ENCODE measurements at places on chromosomes 6 and 20.

GRCh38 chr6:92117800-92118199, 1301.6 kb downstream of the EPHA7 start:
- no peak for DNase-seq

GRCh38 chr6:153210083-153210482, 79.0 kb upstream of the RGS17 start:
- DNase-seq = no peak

DNA sequence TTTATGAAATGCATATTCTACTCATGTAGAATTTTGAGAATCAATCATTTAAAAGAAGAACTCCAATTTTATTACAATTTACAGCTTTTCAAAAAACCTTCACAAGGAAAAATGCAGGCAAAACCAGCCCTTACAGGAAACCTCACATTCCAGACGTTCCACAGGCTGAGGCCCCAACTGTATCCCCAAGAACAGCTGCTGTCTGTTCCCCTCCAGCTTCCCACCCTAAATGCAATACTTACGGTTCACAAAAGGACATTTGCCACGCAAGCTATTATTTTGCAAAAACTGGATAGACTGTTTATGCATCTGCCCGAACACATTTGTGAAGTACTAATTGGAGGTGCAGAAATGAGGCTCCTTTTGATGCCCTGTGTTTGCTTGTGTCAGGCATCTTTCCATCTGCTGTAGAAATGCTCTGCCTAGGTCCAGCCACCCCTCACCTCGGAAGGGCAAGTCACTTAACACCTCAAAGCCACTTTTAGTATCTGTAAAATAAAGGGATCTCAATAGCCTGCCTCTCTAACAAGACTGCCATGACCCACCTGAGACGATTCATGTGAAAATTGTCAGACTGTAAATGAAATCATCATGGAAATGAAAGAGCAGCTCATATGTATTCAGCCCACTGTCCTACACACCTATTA, 26.5 kb downstream of the PDE10A start:
- DNase-seq = no peak

GRCh38 chr6:108464418-108465097, 96.2 kb upstream of the FOXO3 start:
- no peak for DNase-seq

DNA sequence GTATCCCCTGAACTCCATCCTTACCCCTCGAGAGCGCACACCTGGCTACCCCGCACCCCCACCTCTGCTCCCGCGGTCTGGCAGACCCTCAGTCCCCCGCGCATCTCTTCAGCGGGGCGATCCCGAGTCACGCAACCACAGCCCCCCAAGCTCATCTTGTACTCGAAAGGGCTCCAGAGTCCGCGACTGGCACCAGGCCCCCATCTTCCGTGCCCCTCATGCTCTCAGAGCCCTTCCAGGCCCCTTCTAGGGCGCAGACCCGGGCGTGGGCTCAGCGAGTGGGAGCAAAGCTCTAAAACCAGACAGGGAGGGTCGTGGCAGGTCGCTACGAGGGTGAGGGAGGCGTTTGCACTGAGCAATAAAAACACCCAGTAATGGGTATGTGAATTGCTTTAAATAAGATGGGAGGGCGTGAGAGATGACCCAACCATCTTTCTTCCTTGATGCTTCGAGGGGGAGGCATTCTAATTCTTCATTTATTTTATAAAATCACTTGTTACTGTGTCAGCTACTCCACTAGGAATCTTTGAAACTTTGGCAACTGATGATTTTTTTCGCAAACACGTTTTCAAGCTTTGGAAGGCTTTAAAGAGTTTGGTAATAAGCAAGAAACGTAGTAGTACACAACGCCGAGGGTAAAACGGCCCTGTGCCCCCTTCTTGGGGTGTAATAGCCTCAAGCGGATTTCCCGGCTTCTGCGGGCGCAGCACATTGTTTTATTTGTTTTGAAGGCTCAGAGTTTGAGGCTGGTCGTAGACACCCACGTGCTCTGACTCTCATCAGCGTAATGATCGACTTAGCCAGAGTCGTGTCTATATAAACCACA, 42.6 kb upstream of the SUPT3H start:
- DNase-seq = peak; percentile 78

GRCh38 chr6:127013865-127014264, 104.6 kb upstream of the RSPO3 start:
- DNase-seq = no peak

- no peak for DNase-seq
Measured at GRCh38 chr6:33841070-33841469, 37.3 kb upstream of the MLN start.

GRCh38 chr6:102229271-102229670, 835.8 kb downstream of the GRIK2 start:
- DNase-seq = no peak

- no peak for DNase-seq
Measured at GRCh38 chr6:125285936-125286335, 15.8 kb downstream of the HDDC2 start.

GRCh38 chr6:83258517-83258916, 65.4 kb downstream of the RWDD2A start:
- no peak for DNase-seq

GRCh38 chr6:159126590-159126989, 42.6 kb upstream of the FNDC1 start:
- DNase-seq = no peak

- no peak for DNase-seq
Measured at GRCh38 chr6:130617658-130618057, 209.5 kb upstream of the SMLR1 start.

GRCh38 chr6:27183060-27183832, 64.3 kb upstream of the PRSS16 start:
- no peak for DNase-seq

GRCh38 chr6:152701081-152701862, 3.6 kb downstream of the MYCT1 start:
- DNase-seq = no peak

- no peak for DNase-seq
Measured at GRCh38 chr6:36928547-36928918, 26.0 kb upstream of the PI16 start.

DNA sequence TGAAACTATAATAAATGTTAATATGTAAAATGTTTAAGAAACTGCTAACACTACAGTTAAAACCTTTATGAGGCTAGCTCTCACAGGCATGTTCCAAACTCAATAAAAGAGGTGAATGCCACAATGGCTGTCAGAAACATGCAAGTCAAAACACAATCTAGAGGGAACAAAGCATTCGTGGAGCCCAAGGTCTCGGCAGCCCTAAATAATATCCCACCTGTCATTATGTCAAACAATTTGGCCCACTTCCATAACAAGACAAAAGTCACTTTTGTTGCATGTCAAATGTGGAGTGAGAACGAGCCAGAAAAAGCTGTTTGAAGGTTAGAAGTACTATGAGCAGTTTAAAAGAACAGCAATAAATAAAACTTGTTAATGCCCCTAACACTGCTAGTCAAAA, 181.9 kb downstream of the GMDS start:
- DNase-seq = no peak

DNA sequence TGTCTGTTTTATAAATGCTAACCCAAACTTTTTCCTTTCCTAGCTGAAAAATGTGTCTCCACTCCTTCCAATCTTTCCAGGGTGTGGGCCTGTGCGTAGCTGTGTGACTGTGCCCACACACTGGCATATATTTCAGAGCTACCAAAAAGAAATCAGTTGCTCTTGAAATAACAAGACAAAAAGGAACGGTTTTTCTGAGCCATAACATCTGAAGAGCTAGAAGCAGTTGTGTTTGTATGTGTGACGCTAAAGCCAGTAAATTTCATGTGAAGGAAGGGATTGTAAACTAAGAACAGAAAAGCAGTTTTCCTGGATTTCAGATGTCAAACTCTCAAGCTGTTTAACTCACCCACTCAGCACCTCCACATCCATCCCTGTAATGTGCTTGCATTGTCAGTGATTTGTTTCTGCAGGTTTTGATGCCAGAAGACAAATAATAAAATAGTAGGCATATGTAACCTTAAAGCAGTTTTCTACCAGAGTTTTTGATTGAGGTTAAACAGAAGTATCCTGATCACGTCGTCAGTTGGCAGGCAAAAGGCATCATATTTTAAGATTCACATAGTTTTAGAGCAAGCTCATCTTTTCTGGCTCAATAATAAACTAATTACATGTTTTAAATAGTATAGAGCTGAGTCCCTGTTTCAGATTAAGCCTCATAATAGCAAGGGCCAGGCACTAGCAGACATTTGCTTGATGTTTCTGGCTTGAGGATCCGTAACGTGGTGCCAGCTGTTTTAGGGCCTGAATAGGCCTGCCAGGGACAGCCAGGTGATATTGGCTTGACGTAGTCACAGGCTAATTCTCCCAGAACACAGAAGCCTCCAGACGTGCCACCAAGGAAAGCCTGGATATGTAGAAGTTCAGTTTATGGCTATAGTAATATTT, 90.9 kb downstream of the FOXO3 start:
- no peak for DNase-seq

- DNase-seq = peak; percentile 72
Measured at GRCh38 chr6:99588618-99589289, 17.9 kb upstream of the PRDM13 start.

DNA sequence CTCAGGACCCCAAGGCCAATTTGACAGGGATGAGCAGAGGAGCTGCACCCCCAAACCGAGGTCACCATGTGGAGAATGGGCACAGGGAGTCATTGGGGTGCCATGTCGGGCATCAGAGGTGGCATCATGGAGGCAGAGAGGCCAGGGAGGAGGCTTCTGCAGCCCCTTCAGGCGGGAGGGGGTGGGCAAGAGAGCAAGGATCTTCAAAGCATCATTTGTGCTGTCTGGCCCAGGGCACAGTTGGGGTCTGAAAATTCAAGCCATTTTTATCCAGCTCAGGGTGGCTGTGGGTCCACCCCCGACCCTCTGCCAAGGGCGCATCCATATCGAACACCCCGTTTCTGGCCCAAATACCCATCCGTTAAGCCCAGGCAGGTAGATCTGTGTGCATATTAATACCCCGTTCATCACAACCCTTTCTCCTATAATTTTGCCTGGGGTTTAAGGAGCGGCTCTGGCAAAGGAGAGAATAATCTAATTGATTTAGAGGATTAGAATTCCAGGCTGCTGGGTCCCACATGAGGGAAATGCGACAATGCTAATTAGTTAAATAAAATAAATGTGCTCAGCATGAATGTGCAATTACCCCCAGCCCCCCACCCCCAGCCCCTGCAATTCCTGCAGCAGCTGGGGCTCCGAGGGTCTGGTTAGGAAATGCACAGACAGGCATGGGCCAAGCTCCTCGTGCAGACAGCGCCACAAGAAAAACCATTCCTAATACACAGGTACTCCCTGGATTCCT, 31.9 kb downstream of the VSTM2L start:
- no peak for DNase-seq

DNA sequence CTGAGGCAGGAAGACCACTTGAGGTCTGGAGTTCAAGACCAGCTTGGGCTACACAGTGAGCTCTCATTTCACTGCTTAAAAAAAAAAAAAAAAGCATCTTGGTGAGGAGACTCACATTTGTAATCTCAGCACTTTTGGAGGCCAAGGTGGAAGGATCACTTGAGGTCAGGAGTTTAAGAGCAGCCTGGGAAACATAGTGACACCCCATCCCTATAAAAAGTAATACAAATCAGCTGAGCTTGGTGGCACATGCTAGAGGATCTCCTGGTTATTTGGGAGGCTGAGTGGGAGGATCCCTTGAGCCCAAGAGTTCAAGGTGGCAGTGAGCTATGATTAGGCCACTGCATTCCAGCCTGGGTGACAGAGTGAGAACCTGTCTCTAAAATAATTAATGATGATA, 29.4 kb upstream of the SYNCRIP start:
- peak; percentile 22 for DNase-seq

DNA sequence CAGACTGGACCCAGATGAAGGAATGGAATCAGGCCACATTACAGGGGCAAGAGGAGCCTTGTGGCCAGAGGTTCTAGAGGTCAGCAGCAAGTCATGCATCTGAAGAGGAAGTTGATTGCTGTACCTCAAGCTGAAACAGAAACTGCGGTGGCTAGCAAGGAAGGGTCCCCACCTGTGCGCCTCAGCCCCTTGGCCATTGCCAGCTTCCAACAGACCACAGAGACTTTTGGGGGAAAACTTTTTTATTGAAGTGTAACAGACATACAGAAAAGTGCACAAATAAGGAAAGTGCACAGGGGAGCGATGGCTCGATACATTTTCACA, 26.8 kb upstream of the SLC9A8 start:
- DNase-seq = no peak

DNA sequence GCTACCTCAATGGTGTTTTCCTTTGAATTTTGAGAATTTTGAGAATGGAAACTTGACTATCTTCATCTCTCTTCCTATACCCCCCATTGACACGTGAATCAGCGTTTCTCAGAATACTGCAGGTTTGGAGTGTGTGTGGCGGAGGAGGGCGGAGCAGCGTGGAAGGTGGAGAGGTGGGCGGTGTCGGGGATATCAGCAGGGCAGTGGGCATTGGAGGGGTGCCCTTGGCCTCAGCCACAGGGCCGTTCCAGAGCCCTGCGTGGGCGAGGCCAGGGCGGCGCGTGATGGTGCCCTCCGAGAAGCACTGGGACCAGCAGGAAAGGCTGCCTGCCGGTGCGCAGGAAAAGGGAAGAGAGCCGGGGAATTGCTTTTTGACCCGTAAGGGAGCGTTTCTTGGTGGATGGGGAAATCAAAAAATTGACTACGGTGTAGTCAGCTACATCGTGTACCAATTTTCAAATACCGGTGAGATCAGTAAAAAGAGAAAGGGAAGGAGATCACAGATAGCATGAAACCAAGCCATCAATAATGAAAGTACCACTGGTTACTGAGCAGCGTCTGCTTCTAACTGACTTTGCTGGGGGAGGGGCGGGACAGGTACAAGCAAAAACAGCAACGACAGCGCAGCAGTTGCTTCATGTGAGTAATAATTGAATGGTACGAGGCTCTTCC, 82.7 kb upstream of the DUSP22 start:
- DNase-seq = peak; percentile 95

DNA sequence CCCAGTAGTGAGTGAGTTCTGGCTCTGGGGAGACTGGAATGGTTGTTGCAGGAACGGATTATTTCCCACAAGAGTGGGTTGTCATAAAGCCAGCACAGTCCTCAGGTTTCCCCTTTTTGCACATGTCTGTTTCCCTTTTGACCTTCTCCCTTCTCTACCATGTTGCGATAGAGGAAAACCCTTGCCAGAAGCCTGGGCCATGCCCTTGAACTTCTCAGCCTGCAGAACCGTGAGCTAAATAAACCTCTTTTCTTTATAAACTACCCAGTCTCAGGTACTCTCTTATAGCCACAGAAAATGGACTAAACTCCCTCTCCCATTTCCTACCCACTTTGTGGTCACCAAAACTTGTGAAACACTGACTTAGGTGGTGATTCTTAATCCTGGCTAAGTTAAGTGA, 7.2 kb upstream of the PPP1R16B start:
- DNase-seq = no peak

DNA sequence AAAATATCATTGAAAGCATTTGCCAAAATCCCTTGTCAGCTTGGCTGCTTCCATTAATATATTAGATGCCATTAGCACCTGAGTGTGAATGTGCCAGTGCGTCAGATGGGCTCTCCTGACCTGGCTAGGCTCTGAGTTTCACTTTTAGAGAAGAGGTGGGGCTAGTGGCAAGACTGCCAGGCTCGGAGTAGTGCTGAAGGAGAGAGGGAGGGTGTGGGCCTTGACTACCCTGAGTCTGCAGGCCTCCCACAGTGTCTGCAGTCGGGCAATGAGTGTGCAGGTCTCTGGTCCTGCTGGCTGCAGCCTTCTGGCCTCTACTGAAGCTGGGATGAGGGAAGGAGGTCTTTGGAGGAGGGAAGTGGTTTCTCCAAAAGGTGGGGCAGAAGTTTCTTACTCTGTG, 34.6 kb upstream of the PNPLA1 start:
- DNase-seq = no peak

Measured in activated CD4-positive, alpha-beta T cell treated with anti-CD3 and anti-CD28 coated beads, Interleukin-2, amount 50 U/mL, for 16 hours (primary cell).